ENCODE measurements at places on chromosomes 3 and 15.

DNA sequence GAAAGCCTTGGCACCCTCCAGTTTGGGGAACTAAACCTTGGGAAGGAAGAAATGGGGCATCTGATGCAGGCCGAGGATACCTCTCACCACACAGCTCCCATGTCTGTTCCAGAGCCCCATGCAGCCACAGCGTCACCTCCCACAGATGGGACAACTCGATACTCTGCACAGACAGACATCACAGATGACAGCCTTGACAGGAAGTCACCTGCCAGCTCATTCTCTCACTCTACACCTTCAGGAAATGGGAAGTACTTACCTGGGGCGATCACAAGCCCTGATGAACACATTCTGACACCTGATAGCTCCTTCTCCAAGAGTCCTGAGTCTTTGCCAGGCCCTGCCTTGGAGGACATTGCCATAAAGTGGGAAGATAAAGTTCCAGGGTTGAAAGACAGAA, 7.7 kb downstream of the MAP1A start:
- no peak for DNase-seq

DNA sequence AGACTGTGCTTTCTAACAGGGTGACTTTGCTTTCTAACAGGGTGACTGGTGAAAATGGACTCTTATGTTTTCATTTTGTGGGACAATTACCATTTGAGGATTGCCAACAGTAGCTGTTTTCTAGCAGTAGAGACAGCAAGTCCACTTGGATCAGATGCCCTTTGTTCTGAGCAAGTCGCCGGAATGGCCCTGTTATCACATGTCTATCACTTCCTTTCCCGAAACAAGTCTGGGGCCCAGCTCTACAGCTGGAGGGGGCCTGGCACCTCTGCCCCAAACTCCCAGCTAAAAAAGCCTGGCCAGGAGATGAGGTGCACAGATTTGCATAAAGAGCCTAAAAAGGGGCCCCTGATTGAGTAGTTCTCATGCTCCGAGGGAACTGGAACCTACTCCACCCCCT, 44.6 kb downstream of the THBS1 start:
- no peak for DNase-seq

GRCh38 chr3:85041562-85042055, 82.8 kb downstream of the CADM2 start:
- DNase-seq = no peak

- no peak for DNase-seq
Measured at GRCh38 chr3:116433552-116433951, 11.7 kb downstream of the LSAMP start.

DNA sequence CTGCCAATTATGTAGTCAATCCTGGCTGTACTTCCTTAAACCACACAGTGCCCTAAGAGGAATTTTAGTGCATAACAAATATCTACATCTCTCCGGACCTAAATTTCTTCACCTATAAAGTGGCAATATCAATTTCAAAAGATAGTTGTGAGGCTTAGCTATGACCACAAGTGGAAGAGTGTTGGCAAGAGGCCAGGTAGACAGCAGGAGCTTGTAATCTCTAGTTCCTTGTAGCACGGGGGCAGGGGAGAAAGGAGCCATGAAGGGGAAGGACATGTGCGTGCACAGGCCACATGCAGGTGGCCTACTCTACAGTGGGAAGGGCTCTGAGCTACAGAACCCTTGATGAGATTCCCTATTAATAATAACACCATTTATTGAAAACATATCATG, 269.7 kb downstream of the ABHD5 start:
- no peak for DNase-seq

DNA sequence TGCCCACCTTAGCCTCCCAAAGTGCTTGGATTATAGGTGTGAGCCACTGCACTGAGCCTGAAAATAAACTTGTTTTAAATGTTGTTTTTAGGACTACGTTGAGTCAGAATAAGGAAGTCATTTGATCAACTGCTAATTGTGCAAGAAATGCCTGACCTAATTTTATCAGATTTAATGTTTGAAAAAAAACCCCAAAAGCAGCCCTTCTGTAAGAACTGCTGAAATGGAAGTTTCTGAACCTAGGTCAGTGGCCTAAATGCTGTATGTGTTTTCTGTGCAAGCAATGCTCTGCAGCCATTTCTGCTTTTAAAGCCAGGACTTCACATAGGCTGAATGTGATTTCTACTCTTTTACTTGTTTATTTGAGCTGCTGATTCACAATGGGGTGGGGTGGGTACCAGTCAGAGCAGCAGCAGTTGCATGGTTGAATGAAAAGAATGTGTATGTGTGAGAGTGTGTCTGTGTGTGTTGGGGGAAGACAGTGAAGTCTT, 6.6 kb downstream of the GPX1 start:
- DNase-seq = peak; percentile 39

GRCh38 chr15:101020451-101020850, 101.3 kb downstream of the LRRK1 start:
- no peak for DNase-seq

DNA sequence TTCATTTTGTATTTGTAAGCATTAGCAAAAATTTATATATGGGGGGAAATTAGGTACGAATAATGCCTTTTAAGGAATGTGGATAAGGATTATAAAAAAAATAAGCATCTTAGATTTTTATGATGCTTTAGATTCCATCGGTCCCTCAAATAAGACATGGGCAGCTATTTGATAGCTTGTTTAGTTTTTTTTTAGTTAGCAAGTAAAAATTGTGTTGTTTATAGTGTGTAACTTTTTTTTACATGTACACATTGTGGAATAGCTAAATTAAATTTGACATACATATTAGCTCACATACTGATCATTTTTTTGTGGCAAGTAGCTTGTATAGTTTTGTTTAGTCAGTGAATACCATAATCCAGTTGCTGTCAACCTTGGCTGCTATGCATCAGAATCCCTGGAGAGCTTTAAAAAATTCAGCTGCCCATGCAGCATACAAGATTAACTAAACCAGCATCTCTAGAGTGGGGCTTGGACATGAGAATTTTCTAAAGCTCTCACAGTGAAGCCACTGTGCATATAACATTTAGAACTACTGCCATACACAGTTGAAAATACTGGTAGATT, 53.9 kb downstream of the TMOD3 start:
- DNase-seq = no peak

GRCh38 chr15:25933456-25934158, 70.5 kb upstream of the ATP10A start:
- no peak for DNase-seq

DNA sequence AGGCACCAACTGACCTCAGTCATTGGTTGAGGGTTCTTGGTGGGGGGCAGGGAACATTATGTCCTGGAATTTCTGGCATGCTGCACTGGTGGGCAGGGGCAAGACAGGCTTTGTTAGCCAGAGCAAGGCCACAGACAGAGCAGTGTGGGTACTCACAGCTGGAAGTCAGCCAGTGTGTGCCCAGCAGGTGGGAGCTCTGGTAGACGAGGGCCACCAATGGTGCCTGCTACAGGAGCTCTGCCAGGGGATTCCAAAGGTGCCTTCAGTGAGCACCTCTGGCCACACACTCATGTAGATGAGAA, 31.3 kb downstream of the CYP8B1 start:
- DNase-seq = no peak

DNA sequence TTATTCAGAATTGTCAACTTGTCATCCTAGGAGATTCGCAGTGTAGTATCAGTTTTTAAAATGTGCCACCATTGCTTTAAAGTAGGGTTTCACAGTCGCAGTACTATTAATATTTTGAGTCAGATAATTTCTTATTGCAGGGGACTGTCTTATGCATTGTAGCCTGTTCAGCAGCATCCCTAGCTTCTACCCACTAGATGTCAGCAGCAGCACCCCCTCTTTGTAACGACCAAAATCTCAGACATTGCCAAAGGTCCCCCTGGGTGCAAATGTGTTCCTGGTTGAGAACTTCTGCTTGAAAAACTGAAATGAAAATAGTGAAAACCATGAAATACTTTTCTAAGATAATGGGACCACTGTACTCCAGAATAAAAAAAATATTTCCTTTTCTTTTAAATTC, 474.8 kb downstream of the CNTN3 start:
- DNase-seq = no peak

DNA sequence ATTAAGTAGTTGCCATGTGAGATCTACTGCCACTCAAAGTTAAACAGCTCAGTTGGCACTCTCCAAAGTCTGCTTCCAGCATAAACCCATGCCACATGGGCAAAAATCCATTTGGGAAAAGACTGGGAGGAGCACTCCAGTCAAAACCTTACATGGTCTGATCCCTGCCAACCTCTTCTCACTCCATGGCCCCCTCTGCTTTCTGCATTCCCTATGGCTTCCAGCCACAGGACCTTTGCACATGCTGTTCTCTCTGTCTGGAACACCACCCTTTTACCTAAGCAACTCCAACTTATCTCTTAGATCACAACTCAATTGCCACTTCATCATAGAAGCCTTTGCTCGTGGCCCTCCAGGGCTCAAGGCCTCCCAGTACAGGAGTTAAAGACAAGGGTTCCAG, 70.4 kb upstream of the WNT5A start:
- DNase-seq = no peak

DNA sequence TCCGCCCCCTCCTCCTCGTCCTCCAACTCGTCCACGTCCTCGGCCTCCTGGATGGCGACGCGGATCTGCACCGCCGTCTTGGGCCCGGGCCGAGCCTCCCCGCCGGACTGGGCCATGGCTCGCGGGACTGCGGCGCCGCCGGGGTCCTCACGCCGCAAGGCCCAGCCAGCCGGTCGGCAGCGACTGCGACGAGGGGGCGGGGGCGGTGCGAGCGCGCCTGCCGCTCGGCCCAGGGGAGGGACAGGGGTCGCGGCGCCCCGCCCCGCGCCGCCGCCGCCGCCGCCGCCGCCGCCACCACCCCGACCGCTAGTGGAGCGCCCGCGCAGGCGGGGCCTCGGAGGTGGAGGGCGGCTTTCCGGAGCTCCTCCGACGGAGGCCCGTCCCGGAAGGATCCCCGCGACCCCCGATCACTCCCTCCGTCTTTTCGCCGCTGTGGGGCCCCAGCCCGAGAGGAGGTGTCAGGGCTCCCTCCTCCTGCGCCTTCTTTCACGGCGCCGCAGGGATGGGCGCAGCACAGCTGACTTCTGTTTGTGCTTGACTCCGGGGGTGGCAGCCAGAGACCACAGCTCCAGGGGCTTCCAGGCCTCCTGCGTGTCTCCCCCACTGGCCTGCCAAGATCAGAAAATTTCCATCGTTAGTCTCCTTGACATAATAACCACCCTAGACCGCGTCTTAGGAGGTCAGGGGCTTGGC, at the start of gene LARP6:
Gene LARP6, minus strand, starts transcription at position 185 of the 693 bp plus-strand sequence. Its CDS starts 69 bp downstream, at position 116.
- DNase-seq = no peak

GRCh38 chr3:156455839-156456238, 99.1 kb downstream of the SSR3 start:
- DNase-seq = no peak

GRCh38 chr3:18559331-18559842, 134.2 kb upstream of the SATB1 start:
- no peak for DNase-seq

- DNase-seq = no peak
Measured at GRCh38 chr15:70323111-70323851, 225.6 kb upstream of the TLE3 start.

DNA sequence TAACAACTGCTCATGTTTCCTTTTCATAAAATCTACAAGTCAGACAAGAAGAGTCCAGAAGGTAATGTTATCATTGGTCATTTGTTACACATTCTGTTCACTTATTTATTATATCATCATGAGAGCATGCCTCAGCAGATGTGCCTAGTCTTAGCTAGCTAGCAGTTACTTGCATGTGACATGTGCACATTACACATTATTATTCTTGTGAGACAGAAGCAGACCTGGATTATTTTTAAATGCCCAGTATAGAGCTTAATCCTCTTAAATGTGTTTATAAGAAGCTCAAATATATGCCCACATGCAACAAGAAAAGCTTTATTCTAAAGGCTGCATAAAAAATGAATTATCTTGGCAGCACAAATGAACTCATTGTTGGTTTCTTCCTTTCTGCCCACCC, 12.6 kb downstream of the YEATS2 start:
- DNase-seq = peak; percentile 3

GRCh38 chr3:151918253-151919029, 45.0 kb downstream of the SUCNR1 start:
- peak; percentile 27 for DNase-seq

GRCh38 chr15:85785887-85786780, 8.6 kb downstream of the KLHL25 start:
- no peak for DNase-seq

DNA sequence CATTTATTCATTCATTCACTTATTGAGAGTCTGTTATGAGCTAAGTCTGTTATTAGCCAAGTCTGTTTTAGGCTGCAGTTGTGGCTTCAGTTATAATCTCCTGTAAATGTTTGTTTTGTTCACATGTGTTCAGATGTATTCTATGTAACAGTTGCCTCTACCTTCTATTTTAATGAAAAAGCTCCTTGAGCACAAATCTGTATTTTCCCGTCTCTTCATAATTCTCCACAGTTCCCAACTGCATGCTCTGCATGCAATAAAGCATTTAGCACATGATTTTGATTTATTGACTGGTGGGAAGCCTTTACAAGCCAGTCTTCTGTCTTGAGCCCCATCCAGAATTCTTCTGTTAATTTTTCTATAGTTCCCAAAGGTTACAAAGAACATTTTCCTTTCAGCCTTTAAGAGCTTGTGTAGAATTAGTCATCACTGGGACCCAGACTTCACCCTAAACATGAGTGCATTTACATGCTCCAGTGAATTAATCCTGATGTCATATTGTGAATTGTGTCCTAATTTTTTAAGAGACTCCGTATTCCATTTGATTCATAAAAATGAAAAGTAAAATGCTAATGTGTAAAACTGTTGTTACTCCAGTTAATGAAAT, 122.3 kb upstream of the NR2E3 start:
- no peak for DNase-seq

- no peak for DNase-seq
Measured at GRCh38 chr15:97461226-97461625, 499.3 kb upstream of the ARRDC4 start.

DNA sequence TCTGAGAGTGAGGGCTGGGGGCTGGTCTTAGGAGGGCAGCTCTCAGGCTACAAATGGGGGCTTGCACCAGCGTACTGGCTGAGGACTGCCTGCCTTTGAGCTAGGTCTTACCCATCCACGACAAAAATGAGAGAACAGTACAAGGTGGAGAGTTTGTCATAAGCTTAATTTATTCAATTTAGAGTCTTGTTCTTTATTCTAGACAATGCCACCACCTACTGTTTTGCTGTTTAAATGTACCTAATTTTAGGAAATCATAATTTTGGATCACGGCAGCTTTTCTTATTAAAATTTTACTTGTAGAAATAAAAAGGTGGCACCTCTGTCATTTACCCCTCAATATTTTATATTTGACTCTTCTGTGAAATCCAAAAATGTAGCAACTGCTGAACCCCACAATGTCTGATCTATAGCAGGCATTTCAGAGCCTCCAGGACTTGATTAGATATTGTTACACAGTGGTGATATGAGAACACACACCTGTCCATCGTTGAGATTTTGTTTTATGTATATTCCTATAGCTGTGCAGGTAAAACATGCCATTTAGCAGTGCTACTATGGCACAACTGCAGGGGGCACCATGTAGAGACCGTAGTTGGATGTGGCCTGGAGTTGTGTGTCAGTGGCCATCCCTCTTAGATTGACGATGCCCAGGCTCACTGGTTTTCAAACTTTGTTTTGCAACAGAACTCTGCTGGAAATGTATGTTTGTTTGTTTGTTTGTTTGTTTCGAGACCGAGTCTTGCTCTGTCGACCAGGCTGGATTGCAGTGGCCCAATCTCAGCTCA, 88.6 kb downstream of the SLCO3A1 start:
- DNase-seq = no peak

GRCh38 chr3:105375750-105376511, 9.2 kb downstream of the ALCAM start:
- no peak for DNase-seq

- no peak for DNase-seq
Measured at GRCh38 chr3:185332026-185332735, 30.8 kb upstream of the MAP3K13 start.
